ENCODE measurements at places on chromosomes 4 and X.

DNA sequence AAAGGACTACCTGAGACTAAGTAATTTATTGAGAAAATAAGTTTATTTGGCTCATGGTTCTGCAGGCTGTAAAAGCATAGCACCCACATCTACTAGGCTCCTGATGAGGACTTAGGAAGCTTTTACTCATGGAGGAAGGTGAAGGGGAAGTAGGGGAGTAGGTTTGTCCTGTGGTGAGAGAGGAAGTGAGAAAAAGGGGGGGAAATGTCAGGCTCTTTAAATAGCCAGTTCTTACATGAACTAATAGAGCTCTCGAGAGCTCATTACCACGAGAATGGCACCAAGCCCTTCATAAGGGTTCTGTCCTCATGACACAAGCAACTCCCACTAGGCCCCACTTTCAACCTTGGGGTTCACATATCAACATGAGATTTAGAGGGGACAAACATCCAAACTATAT lies 125.5 kb upstream of the NRK start:
- DNase-seq: no peak

GRCh38 chr4:36716874-36717273 lies 435.5 kb downstream of the DTHD1 start:
- DNase-seq: no peak

DNA sequence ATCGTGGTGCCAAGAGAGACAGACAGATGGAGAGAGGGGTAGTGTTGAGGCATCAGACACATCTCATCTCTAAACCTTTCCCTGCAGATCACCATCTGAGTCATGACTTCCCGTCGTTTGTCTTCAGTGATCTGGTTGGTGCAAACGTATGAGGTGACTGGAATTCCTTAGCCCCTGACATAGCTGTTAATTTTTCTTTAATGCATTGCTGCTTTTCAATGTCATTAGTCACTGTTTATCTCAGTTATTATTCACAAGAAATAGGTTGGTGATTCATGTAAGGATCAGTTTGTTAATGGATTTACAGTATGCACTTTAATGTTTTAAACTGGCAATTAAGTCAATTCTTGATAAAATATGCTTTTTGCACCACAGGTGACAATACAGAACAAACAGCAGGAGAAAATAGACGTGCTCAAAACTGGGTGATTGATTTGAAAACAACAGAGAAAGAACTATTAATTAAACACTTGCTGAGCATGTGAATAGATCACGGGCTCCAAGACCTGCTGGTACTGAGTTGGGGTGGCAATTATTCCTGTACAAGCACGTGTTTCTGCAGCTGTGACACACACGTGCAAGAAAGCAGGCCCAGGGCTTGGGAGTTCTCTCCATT lies 1.3 kb upstream of the TMEM154 start:
- DNase-seq: peak; percentile 46

- no peak for DNase-seq
These were observed 21.6 kb downstream of the ERVMER34-1 start for GRCh38 chr4:52729586-52729985.

All from GM04504 (cell line).